ENCODE measurements at places on chromosomes 5 and 9.

GRCh38 chr9:14373336-14373666 is 59.4 kb upstream of the NFIB start:
- DNase-seq, result no peak

GRCh38 chr5:40485021-40485998 is 194.4 kb upstream of the PTGER4 start:
- DNase-seq, result no peak

GRCh38 chr9:124768750-124769548 is 2.2 kb downstream of the NR6A1 start:
- DNase-seq, result no peak

DNA sequence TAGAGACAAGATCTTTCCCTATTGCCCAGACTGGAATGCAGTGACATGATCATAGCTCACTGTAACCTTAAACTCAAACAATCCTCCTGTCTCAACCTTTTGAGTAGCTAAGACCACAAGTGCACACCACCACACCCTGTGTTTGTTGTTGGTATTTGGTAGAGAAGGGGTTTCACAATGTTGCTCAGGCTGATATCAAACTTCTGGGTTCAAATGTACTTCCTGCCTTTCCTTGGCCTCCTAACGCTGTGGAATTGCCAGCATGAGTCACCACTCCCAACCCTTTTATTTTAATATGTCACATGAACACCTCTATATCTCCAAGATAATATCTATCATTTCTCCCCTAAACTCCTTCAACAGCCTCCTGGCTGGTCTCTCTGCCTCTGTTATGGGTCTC is 719.0 kb downstream of the PTPRD start:
- no peak for DNase-seq

DNA sequence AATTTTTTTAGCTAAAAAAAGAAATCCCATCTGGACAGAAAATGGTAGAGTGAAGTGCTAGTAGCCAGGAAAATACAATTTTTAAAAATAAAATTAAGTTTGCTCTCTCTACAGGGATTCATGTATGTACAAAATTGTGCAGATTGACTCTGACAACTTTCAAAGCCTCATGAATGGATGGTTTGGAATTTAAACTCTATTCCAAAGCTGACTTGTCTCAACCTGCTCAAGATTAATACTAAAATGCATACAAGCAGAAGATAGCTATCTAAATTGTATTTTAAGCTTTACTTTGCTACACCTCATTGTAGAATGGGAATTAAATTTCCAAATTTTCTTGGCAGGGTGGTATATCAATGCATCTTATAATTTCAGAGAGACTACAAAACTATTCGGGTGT is 257.6 kb downstream of the RFX3 start:
- DNase-seq, result no peak

DNA sequence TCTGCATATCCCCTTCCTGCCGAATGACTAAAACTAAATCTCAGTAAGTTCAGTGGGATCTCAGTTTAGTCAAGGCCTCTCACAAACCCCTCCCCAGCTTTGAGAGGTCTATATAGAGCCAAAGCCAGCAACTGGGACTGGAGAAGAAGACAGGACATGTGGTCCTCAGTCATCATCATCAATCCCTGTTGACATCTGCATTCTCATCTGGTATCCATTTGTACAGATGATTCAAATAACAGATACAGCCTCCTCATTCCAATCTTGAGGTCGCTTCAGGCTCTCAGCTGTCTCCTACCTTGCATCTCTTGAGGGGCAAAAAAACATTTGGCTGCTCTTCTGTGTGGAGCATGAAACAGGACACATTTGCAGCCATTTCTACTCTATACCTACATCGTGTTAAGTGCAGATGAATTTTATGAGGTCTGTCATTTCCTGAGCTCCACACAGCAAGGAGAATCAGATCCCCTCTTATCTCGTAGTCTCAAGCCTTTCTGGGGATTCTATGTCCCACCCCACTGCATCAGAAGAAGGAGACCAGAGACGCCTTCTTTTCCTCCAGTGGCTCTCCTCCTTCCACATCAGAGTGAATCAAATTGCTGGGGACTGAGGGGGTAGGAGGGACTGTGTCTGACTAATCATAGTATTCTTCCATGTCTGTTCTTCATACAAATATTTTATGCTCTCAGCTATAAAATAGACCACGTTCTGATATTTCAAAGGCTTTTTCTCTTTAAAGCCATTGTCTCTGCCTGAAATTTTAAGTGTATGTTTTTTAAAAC is 4.7 kb upstream of the RECK start:
- DNase-seq, result no peak

- DNase-seq, result no peak
Measured at GRCh38 chr5:142342128-142342981, 17.5 kb upstream of the SPRY4 start.

- DNase-seq, result no peak
Measured at GRCh38 chr9:4016789-4017188, 283.1 kb downstream of the GLIS3 start.

DNA sequence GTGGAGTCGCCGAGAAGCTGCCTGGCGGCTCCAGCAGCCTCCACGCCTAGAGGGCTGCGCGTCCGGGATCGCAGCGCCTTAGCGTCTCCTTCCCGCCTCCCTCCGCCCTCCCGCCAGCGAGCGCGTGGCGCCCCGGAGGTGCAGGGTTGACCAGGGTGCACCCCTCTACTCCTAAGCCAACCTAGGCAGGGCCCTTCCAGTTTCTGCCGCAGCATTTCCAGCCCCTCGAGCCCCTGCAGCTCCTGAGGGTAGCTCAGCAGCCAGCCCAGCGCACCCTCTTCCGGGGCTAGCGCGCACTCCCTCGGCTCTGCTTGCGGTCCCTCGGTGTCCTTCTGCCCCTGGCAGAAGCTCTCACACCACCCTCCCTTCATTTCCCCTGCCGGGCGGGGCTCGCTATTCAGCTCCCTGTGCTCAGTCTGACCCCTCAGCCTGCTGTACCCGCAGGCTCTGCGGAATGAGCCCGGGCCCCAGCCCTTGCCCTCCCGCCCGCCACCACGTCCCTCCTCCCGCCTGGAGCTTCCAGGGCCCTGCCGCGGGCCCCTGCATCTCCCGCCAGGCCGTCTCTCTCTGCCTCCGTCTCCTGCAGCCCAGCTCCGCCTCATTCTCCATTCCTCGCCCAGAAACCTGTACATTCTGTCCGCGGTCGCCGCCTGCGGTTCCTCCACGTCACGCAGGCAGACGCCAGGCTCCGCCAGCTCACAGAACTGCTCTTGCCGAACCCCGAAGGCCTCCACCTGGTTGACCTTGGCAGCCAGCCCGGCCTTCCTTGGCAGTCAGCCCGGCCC is 61.8 kb downstream of the SPATA31C2 start:
- peak; percentile 83 for DNase-seq

GRCh38 chr9:18106006-18106560 is 367.9 kb upstream of the ADAMTSL1 start:
- DNase-seq, result no peak

DNA sequence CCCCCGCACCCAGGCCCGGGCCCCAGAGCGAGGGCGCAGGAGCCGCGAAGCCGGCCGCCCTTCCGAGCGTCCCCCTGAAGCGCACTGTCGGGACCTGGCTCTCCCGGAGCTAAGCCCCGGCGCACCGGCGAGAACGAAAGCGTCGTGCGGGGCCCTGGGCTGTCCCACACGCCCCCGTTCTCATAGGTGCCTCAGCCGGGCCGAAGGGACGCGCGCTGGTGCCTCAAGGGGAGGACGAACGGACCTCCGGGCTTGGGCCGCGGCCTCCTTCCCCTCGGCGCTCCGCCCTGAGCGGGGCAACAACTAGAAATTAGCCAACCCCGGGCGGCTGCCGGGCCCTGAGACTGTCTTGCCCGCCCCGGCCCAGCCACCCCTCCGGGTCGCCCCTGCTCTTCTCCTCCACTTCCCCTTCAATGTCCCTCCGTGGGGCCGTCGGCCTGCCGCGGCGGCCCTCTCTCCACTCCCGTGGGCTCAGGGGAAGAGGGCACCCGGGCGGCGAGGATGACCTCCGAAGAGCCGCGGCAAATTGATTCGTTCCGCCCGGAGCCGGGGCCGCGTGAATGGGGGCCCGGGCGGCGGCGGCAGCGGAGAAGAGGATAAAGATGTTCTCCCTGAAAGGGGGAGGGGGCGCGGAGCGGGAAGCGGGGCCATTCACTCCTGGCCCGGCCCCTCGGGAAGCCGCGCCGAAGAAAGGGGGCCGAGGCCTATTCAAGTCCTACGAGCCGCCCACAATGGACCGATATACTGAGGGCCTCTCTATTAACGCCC is 3.5 kb upstream of the PRDM12 start:
- DNase-seq, result peak; percentile 75

DNA sequence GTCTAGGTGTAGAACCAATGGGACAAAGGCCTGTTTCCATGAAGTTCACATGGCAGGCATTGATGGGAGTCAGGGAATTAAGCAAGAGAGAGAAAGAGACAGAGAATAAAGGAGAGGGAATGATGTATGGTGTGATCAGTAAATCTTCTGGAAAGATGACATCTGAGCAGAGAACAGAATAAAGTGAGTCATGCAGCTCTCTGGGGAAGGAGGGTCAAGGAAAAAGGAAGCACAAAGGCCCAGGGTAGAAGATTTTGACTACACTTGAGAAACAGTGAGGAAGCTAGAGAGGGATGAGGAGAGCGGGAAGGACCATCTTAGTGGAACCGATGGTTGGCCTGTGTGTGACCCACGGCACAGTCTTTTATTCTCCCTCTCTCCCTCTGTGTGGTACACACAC is 425.9 kb downstream of the SPOCK1 start:
- no peak for DNase-seq

- no peak for DNase-seq
Measured at GRCh38 chr5:80957031-80957761, 3.0 kb upstream of the RASGRF2 start.

DNA sequence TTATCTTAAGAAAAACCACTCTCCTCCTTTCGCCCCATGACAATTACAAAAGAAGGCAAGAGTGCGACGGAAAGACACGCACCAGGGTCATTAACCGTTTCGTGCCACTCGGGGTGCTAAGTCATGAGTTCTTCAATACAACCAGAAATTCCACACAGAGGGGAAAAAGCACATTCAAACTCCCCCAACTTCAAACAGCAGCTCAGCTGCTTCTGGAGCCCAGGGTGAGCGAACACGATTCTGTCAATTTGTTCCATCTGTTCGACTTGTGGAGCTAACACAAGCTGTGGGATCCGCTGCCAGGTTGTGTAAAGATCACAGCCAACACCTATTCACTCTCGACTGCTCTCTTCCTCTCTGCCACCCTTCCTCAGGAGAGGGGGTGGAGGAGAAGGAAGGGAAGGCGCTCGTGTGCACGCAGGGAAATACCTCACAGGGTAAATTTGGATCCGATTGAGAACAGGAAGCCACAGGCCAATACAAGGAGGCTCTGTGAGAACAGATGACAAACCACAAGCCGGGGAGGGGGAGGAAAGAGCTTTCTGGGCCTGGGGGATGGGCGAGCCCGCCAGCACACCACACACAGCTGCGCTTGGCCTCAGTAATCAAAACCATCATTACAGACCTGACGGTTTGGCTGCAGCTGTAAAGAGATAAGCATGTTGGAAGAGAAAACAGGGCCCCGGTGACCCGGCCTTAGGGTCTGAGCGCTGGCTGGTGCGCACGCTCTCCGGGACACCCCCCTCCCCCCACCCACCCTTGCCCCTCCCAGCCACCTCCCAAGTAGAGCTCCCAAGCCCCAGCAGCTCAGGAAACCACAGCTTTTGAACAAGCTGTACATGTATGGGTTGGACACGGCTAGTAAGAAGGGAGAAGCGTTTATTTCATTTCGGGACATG is 54.3 kb downstream of the PTCH1 start:
- DNase-seq, result no peak

DNA sequence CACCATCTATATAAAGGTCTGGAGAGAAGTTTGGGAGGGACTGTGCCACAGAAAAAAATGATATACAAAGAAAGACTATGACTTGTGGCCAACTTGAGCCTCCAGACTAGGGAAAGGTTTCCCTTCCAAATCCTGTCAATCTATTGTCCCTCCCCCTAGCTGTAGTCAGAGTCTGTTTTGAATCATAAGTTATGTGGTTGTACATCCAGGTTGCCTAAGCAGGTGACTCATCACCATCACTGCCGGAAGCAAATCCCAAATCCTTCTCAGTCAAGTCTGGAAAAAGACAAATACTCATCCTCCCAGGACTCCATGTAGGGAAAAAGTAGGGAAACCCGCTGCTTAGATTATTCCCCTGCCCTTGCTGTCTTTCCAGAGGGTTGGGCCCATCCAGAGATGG is 235.7 kb downstream of the CDK5RAP2 start:
- DNase-seq, result no peak

- DNase-seq, result peak; percentile 56
Measured at GRCh38 chr9:109409773-109410397, 88.2 kb downstream of the PTPN3 start.

GRCh38 chr5:158602981-158603380 is 496.7 kb downstream of the EBF1 start:
- DNase-seq, result no peak

DNA sequence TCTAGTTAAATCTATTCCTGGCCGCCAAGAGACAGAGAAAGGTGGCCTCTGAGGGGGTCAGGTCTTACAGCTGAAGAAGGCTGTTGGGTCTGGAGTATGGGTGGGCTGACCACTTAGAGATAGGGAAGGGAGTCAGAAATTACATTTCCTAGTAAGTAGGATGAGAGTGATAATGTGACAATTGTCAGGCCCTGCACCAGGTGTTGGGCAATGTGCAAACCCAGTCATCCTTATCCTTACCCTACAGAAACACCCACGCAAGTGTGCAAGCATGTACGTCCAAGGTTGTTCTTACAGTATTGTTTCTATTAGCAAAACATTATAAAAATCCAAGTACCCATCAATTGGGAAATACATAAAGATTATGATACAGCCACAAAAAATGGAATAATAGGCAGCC is 9.5 kb downstream of the SPAAR start:
- DNase-seq, result no peak

DNA sequence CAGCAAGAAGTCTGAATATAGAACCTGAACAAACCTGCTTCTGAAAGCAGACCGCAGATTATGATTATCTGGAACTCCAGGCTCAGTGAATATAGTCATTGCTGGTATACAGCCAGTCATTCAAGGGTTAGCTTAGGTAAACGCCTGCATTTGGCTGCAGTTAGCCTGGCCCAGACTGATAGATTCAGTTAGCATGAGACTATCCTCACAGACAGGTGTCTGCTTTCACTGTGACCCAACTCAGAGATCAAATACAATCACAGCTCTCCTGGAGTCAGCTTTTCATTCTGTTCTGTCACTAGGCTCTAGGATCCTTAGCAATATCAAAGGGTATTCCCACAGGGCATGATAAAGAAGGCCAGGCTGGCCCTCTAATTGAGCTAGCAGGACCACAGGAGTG is 138.6 kb upstream of the PLCXD3 start:
- DNase-seq, result no peak

DNA sequence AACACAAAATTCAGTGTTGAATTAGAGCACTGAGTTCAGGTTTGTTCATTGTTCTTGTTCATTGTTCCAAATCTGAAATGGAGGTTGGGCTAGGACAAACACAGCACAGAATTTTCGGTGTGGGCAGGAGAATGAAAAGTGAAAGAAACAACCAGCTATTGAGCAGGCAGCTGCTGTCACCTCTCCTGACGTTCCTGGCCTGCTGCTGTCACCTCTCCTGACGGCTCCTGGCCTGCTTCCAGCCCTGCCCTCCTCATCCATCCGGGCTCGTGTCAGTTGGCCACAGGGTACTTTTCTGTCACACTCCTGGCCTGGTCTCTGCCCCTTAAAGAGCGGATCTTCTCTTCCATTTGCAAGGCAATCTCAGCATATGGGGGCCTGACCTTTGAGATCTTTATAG is 45.2 kb upstream of the CKMT2 start:
- DNase-seq, result no peak

- no peak for DNase-seq
Measured at GRCh38 chr5:172444626-172445365, 9.5 kb downstream of the SH3PXD2B start.

All from H1 (cell line).